ENCODE measurements at places on chromosomes 16 and 17.
A peak's percentile ranks its signal among the peaks of the same experiment; 100 is the strongest.

- DNase-seq, result no peak
These were observed 154.8 kb downstream of the SLC39A11 start for GRCh38 chr17:72937707-72938106.

GRCh38 chr16:50480206-50480605 lies 68.0 kb upstream of the NKD1 start:
- no peak for DNase-seq

- peak; percentile 22 for DNase-seq
These were observed 688 bp downstream of the CRK start for GRCh38 chr17:1455291-1455796.

DNA sequence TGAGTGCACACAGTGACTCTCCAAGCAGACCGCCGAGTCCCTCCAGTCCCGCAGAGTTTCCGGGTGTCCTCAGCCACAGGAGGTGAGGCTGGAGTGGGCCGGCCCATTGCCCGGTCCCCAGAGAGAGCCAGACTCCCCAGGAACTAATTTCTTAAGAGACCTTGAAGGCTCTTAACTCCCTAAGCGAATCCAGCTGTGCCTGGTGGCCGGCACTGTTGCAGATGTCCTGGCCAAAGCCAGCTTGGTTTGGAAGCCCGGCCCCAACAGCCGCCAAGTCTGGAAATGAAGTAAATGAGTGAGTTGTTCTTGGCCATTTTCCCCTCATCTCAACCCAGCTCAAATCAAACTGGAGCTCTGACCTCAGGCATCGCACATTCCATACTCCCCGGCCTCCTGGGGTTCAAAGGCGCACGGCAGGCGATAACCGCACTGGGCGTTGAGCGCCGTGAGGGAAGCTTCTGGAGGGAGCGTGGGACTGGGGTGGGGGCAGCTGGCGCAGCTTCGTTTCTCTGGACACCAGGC lies 42.0 kb downstream of the CMIP start:
- no peak for DNase-seq

GRCh38 chr17:20059728-20060188 lies 50.6 kb downstream of the SPECC1 start:
- no peak for DNase-seq

DNA sequence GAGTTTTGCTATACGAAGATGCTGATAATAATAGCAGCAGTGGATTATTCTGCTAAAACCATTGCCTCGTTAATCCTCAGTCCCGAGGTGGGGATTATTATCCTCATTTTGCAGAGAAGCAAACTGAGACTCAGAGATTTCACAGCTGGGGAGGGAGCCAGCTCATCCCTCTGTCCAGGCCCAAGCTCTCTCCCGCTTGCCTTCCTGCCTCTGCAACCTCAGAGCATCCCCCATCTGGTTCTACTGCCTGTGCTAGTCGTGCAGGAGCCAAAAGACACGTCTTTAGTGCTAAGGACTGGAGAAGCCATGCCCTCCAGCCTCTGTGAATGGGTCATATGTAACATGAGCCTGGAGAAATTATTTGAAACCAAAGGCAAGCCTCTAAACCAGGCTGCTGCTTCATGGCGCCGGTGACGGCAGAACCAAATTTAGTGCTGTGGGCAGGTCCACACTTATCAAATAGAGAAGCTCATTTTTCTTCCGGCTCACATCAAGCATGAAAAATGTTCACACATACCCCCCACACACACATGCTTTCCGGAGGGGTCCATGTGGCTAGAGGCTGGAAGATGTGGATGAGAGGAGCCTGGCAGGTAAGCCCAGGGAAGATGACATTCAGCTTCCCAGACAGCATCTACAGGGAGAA lies 13.5 kb downstream of the MAPT start:
- no peak for DNase-seq

- DNase-seq, result no peak
These were observed 21.4 kb upstream of the IRX6 start for GRCh38 chr16:55302635-55303034.

DNA sequence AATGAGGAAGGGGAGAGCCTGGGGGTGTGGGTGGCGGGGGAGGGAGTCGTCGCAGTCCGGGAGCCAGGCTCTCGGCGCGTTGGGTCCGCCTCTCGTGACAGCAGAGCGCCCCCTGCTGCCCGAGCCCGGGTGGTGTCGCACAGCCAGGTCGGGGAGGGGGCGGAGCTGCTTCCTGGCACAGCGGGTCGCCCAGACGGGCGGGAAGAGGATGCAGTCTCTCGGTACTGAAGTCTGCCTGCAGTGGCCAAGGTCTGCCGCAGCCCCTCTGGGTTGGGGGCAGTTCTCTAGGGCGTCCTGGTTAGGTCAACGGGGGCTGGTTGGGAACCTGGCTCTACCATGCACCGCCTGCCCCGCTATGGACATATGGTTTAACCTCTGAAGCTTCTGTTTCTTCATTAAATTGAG lies 38.2 kb upstream of the CCDC182 start:
- DNase-seq, result peak; percentile 53

All from CD8-positive, alpha-beta T cell (primary cell).